MM.1S (cell line): ENCODE measurements at places on chromosomes 6 and 20.

DNA sequence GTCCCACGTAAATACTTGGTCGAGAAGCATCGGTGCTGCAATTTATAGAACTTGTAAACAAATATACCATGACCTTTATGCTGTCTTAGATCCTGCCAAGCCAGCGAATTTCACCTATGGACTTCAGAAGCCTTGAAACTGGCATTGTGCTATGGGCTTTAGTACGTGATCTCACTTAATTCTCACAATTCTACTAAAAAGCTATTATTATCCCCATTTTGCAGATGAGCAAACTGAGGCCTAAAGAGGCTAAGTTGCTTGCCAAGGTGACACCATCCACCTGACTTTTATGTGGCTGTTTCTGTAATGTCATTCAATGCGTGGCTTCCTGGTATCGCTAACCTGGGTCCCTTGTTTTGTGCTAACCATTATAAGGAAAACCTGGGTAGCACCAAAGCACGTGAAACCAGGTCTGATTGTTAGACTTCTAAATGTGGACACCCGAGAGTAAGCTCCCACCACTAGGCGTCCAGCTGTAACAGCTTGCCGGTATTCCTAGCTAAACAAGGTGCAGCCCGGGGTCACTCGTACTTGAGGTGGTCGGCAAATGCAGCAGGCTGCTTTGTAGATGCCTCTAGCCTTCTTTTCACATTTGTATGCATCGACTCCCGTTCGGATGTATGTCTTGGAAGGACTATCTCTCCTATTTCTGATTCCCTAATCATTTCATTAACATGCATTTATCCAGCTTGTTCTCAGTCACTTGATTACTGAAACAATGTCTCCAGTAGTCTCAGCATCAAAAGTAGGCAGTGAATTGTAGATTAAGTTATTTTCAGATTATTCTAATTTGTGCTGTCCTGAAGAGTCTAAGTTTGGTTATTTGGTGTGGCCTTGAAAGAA is 1.1 kb downstream of the SYNJ2 start:
- peak; percentile 40 for DNase-seq

- DNase-seq: peak; percentile 52
Measured at GRCh38 chr6:135675862-135676261, 175.6 kb upstream of the PDE7B start.

DNA sequence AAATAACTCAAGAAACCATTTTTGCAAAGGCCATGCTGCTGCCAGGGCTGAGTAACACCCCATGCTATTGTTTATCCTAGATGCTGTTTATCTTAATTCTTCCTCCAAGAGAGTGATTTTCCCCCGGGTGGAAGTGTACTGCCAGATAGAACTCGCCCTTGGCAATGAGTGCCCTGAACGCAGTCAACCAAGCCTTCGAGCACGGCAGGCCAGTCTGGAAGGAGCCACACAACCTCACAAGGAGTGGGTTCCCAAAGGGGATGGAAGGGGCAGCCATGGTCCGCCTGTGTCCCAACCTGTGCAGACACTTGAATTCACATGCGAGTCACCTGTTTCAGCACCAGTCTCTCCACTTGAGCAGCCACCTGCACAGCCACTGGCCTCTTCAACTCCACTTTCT is 31.9 kb downstream of the PNPLA1 start:
- DNase-seq: no peak

DNA sequence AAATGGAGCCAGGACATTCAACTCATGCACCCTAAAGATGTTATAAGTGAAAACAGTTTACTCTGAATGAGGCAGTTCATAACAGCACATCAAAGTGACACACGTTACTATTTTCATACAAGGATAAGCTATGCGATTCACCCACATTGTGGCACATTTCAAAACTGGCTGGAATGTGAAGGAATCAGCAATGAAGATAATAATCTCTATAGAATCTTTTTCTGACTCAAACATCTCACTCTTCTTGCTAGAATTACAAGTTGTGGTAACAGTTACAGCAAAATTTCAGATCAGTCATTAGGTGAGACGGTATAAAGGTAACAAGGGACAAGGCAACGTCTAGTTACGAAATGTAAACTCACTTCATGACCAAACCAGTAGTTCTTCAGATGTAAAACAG is 17.5 kb downstream of the TMEM244 start:
- DNase-seq: no peak

DNA sequence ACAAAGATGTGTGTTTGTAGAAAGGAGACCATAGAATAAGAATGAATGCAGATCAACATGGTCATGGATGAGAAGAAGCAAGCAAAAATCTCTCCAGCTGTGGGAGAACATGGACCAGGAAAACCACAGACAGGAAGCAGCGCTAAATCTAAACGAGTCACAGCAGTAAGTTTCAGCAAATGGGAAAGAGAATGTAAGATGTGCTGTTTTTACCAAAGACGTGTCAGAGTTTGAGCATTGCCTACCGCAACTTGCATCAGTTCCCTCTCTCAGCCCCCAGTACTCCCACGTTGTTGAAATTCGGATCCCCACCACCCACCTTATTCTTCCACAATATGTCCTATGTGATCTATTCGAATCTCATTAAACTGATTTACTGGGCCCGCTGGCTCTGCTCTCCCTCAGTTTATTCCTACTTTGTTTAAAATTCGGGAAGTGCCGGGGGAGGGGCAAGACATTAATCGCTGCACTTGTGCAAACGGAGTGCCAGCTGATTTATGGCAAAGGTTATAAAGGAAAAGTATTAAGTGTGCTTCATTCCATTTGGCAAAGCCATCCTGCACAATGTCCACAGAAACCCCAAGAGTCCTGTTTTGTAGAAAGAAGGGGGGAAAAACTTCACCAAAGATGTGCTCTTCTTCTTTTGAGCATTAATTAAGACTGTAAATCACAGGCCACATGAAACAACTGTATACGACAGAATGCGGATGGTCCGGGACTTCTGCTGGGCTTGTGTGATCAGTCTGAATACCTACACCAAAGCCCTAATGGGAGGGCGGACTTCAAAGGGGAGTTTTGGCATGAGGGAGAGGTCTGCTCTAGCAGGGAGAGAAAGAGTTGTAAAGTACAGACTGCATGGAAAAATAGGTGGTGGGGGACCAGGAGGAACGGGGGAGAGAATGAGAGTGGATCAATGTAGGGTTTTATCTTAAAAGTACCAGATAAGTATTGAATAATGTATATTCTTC is 59.1 kb upstream of the PRDM1 start:
- no peak for DNase-seq

DNA sequence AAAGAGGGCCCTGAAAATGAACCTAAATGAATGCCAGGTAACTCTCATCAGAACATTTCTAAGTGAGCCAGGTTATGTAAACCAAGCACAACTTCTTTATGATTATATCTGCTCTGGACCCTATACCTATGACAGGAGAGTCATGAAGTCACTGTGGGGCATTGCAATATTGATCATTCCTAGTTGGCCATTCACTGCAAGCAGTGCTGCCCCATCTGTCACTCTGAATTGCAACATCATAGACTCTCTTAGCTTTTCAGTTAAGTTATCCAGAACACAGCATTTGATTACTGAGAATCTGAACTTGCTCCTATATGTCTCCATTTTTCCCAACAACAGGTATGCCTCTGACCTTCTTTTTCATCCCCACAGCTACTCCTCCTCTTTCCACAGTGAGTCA is 3.3 kb downstream of the COL21A1 start:
- no peak for DNase-seq
